ENCODE measurements at places on chromosomes 5 and 9.

GRCh38 chr9:95642189-95642588 lies 125.4 kb upstream of the PTCH1 start:
- no peak for DNase-seq

GRCh38 chr5:72539726-72540125 lies 32.5 kb upstream of the ZNF366 start:
- no peak for DNase-seq

GRCh38 chr5:4185127-4185526 lies 589.5 kb downstream of the IRX1 start:
- DNase-seq = no peak

DNA sequence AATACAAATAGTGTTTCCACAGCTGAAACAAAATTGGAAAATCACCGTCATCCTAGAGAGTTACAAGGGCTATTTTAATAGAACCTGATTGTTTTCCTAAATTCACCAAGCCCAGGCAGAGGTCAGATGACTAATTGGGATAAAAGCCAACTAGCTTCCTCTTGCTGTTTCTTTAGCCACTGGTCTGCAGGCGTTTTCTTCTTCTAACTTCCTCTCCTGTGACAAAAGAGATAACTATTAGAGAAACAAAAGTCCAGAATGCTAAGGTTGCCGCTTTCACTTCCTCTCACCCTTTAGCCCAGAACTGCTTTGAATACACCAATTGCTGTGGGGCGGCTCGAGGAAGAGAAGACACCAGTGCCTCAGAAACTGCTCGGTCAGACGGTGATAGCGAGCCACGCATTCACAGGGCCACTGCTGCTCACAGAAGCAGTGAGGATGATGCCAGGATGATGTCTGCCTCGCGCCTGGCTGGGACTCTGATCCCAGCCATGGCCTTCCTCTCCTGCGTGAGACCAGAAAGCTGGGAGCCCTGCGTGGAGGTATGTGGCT lies at the start of gene TLR4:
Gene TLR4, plus strand, starts transcription at position 380 of the 552 bp plus-strand sequence. Its CDS starts 70 bp downstream, at position 450.
- no peak for DNase-seq

GRCh38 chr9:136011703-136012496 lies 50.7 kb upstream of the UBAC1 start:
- no peak for DNase-seq

Measured in AG04450 (cell line).